ENCODE measurements at places on chromosomes 3 and 15.

DNA sequence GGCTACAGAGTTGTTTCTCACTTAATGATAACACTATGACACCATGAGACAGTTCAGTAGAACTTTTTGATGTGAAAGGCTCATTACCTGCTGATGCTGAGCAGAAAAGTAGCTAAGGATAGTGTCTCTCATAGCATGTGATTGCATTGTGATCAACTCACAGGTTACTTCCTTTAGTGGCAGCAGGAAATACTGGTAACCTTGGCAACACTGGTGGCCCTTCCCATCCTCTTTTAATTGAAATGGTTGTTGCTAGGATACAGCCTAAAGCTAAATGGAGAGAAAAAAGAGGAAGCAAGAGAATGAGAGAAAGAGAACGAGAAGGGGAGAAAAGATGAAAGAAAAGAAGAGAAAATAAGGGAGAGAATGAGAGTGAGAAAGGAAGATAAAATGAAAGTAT lies 204.7 kb upstream of the GAP43 start:
- DNase-seq = no peak

- no peak for DNase-seq
Measured at GRCh38 chr15:92886042-92886537, 14.0 kb upstream of the CHD2 start.

- DNase-seq = no peak
Measured at GRCh38 chr3:126078866-126079265, 5.1 kb downstream of the SLC41A3 start.

DNA sequence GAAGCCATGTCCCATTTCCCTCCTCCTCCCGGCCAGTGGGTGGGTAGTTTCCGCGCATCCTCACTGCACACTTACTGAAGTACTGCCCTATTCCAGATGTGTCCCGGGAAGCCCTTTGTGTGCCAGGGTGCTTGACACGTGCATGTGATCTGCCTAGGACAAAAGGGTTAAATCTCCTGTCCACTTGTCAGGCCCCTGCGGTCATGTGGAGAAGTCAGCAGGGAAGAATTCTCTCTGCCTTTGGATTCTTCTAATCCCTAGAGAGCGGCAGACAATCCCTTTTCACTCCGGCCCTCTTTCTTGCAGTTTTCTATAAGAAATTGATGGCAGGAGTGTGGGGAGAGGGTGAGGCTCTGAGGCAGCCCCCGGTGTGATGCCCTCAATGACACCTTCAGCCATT lies 19.8 kb downstream of the ST8SIA2 start:
- no peak for DNase-seq

GRCh38 chr15:96774216-96774615 lies 443.7 kb downstream of the NR2F2 start:
- no peak for DNase-seq

DNA sequence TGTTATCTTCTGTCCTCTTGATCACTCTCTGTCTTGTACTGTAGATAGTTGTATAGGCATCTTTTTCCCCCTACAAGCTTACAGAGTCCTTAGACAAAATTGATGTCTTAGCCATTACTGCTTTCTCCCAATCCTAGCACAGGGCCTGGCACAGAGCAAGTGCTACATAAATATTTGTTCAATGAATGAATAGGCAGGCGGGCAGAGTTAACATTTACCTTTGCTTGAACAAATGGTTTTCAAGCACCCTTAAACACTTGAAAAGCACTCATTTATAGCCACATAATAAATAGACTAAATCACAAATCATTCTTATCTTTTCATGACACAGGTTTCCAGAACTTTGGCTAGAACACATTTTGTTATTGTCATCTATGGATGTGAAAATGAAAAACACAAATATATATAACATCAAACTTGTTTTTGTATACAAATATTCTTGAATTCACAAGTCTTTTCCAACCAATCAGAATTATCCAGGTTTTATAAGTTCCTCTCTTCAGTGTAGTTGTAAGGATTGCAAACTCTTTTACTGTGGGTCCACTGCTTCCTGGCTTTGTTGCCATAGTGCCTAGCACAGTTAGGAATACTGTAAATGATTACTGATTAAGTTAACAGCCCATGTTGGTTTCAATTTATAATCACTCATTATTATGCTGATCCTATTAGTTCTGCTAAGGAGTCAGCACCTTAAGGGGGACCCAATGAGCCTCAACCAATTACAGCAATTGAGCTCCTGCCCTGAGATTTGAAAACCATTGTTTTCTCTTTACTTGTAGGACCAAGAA lies 61.9 kb downstream of the ISL2 start:
- DNase-seq = no peak

DNA sequence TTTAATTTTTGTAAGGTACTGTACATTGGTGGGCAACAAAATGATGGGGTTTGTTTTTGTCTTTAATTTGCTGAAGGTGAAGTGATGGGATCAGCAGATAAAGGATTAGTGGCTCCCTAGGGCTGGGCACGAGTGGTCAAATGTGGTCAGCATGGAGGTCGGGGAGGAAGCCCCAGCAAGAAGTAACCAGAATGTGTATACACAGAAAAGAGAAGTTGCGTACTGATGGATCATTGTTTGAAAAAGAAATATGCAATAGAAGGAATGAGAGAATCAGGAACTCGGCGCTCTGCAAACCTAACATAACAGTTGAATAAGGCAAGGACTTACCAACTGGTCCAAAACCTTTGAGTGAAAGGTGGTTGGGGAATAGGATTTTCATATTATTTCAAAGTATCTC lies 1.5 kb downstream of the TMOD2 start:
- no peak for DNase-seq

- DNase-seq = no peak
Measured at GRCh38 chr3:16349986-16350596, 85.1 kb downstream of the OXNAD1 start.

DNA sequence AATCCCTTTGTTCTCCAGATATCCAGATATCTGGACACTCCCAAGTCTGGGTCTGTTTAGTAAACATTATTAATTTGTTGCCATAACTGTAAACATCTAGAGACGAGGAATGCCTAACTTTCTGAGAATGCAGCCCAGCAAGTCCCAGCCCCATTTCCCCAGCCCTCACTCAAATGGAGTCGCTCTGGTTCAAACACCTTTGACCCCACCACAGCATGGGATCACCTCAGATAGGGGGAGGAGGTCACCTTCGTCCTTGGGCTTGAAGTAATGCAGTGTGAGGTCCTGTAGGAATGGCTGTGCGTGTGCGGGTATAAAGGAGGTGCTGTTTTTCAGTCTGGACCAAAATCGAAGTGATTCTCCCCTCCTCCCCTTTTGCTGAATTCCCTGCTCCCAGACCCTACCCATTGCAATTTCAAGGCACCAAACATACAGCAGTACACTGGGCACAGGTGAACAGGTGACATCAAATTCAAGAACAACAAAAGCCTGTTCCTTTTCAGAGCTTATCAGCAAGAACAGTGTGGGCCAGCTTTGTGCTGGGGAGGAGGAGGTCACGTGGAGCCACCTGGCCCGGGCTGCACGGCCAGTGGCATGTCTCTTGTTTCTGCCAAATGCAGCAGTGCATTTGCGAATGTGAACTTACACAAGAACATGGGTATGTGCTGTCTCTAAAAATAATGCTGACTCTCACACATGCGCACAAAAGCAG lies 57.5 kb upstream of the TRPM1 start:
- no peak for DNase-seq

- DNase-seq = no peak
Measured at GRCh38 chr3:178969004-178969700, 102.5 kb downstream of the ZMAT3 start.

DNA sequence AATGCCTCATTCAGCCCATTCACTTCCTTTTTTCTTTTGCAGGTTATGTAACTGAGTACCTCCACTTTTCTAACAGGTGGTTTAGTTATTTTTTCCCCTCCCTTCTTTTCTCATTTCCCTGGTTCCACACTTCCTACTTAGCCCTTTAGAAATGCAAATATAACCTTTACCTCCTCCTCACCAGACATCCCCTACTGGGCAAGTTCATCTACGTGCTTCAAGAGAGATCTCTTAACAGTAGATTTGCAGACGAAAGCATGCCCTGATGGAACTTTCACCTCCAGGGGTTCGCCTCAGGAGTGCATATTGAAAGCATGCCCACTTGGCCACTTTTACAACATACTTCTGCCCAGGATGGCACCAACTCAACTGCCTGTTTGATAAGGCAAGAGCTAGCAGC lies 314.1 kb upstream of the LRRC3B start:
- DNase-seq = no peak

- DNase-seq = no peak
Measured at GRCh38 chr15:78148392-78149067, 632 bp upstream of the IDH3A start.

GRCh38 chr15:75362642-75363249 lies 5.7 kb downstream of the MAN2C1 start:
- DNase-seq = no peak

DNA sequence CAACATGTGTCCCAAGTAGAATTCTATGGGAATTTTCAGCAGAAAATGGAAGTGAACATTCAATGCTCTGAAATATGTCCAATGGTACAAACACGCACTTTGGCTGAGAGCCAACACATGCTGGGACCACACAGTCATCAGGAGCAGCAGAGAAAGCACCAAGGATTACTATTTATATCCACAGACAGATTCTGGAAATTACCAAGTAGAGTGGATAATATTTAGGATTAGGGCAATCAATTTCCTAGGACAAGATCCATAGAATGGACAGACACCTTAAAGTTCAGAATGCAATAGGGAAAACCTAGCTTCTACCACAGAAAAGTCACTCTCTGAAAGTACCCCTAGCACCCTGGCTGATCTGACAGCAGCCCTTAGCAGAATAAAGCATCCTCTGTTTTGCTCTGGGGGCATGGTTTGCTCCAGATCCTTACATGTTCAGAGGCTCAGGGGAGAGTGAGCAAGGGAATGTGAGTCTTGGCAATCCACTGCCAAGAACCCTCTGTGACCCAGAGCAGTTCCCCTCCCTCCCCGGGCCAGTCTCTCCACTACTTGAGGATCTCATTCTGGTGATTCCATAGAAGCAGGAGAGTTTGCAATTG lies 206.0 kb upstream of the WNT5A start:
- DNase-seq = no peak
